Umbilical cord (tissue), 2 donors: ENCODE measurements at places on chromosomes 6 and 20.

GRCh38 chr6:161838306-161839035 is 564.6 kb upstream of the AGPAT4 start:
- DNase-seq: no peak

GRCh38 chr20:9401371-9401770 is 113.0 kb upstream of the LAMP5 start:
- no peak for DNase-seq

- DNase-seq: peak; percentile 63
Measured at GRCh38 chr6:105136431-105137350, 43.1 kb downstream of the POPDC3 start.

DNA sequence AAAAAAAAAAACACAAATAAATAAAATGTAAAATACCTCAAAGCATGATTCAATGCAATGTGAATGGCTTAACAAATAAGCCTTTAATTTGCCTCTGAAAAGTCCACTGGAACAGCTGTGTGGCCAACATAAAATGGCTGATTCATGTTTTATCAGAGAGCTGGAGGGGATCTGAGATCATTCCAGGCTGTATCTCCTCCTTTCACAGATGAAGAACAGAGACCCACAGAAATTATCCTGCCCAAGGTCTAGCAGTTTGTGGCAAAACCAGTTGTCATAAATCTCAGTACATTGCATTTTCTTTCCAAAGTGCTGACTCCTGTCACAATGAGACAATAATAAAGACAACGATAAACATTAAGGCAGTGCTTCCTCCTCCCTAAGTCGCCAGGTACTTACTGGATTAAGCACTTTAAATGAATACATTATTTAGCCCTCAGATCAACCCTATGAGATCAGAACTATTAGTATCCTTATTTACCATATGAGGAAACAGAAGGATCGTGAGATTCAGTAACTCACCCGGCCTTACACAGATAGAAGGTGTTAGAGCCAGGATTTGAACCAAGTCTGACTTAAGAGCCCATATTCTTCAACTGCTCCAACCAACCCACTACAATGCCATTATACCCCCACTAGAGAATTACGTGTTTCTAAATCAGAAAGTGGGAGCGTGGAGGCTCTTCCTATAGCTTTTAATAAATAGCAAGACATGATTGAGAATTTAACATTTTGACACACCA is 118.3 kb downstream of the KIF13A start:
- peak; percentile 83 for DNase-seq

GRCh38 chr6:8336406-8337057 is 98.8 kb downstream of the SLC35B3 start:
- no peak for DNase-seq
